Effector memory CD4-positive, alpha-beta T cell (primary cell): ENCODE measurements at places on chromosomes 12 and 14.

DNA sequence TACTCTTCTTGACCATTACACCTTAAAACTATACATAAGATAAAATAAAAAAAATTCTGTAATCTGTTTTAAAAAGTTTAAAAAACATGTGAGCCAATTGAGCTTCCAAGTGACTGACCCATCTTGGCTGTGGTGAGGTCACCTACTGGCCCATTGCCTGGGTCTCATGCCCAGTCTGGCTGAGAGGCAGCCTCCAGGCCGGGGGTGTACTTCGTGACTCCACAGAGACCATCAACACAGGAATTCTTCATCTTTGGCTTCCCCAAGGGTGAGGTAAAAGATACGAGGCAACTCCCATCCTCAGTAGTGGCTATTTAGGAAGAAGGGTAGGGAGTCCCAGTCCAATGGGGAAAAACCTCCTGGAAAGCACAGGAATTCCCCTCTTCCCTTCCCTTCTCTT is 113.2 kb downstream of the APAF1 start:
- no peak for DNase-seq

DNA sequence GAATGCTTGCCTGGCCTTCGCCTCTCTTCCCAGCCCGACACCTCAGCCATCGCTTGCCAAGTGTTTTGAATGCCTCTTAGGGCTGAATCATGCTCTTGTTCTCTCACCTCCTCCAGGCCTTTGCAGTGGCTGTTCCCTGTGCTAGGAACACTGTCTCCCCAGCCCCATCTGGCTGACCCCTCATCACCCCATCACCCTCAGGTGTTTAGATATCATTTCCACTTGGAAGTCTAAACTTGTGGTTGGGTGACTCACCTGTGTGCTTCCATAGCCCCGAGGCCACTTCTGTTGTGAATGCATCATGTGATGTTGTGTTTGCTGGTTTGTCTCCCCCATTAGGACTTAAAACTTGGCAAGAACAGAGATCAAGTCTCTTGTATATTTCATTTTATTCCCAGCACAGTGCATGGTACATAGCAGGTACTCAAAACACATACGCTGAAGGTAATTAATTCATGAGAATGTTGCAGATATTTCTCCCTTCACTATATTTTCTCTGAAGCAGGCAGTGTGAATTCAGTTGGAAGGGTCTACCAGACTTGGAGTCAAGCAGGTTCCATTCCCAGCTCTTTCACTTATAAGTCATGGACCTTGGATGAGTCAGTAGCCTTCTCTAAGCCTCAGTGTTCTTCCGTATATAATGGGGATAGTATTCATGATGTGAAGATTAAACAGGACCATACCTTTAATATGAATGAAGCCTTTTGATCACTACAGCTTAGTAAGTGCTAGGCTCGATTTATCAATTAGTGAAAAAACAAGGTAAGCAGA is 67.8 kb downstream of the HRK start:
- no peak for DNase-seq

- no peak for DNase-seq
Measured at GRCh38 chr12:104761091-104761490, 197.0 kb downstream of the SLC41A2 start.

DNA sequence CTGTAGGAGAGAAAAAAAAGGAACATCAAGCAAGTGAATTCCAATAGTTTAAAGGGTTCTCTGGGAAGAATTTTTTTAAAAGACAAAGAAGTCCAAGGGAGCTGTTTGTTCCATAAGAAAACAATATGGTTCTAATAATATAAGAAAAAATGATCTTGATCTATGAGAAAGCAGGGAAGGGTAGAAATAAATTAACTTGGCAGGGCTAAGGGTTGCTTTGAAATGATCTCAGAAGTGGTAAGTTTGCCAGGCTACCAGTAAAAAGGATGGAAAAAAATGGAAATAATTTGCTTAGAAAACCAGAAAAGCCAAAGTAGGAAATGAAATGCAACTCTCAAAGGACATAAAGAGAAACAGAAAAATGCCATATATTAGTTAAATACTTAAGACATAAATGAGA is 41.7 kb upstream of the EMP1 start:
- DNase-seq = no peak

- DNase-seq = no peak
Measured at GRCh38 chr12:101792046-101792931, 38.5 kb downstream of the GNPTAB start.

GRCh38 chr14:74409441-74409840 is 16.6 kb downstream of the SYNDIG1L start:
- no peak for DNase-seq

DNA sequence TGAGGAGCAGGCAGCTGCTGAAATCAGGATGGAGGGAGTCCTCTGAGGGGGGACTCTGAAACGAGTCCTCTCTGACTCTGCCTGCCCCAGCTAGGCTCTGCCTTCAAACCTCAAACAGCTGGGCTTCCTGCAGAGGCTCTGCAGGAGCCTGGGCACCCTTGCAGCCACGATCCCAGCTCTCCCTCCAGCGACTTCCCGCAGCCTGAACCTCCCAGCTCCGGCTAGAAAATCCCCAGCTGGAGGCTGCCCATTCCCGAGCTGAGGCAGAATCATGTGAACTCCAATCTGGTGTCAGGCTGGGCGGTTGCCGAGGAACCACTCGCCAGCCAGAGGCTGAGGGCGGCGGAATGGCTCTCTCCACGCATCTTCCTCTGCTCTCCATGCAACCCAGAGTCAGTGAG is at the start of gene GPR68:
Gene GPR68, minus strand, starts transcription at position 204 of the 401 bp plus-strand sequence. CDS start 9,654 bp downstream, outside the sequence.
- no peak for DNase-seq
